GM23248 (cell line): ENCODE measurements at places on chromosomes 3 and 15.

GRCh38 chr3:123129532-123129931, 62.7 kb downstream of the PDIA5 start:
- DNase-seq, result no peak

DNA sequence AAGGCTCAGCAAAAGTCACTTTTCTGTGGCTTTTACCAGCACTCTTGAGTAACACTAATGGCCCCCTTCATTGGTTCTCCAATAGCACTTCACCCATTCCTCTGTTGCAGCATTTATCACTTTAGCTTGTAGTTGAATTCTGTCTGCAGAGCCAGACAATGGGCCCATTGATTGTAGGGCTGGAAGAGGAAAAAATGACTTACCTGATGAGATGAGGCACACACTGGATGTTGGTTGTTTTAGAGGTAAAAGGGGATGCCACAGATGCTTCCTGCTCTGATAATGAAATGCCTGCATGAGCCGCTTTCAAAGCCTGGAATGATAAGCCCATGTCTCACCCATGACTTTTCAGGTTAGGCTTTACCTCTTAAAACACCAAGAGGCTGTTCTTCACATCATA, 64.3 kb downstream of the PLAAT1 start:
- DNase-seq, result no peak

- no peak for DNase-seq
Measured at GRCh38 chr15:47806008-47806407, 88.7 kb downstream of the SEMA6D start.

DNA sequence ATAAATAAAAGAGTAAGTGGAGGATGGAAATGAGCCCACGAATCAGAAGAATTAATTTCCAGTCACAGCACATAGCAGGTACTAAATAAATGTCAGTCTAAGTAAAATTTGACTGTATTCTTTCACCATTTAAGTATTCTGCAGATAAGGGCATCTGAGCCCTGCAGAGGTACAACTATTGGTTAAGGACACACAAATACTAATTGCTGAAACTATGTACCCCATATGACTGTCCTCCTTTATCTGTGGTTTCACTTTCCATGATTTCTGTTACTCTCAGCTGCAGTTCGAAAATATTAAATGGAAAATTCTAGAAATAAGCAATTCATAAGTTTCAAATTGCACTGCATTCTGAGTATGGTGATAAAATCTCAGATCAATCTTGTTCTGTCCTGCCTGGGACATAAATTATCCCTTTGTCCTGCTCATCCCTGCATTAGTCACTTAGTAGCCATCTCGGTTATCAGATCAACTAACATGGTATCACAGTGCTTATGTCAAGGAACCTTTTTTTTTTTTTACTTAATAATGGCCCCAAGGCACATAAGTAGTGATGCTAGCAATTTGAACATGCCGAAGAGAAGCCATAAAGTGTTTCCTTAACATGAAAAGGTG, 95.1 kb downstream of the LSAMP start:
- no peak for DNase-seq

GRCh38 chr3:65811892-65812291, 226.8 kb downstream of the MAGI1 start:
- no peak for DNase-seq

DNA sequence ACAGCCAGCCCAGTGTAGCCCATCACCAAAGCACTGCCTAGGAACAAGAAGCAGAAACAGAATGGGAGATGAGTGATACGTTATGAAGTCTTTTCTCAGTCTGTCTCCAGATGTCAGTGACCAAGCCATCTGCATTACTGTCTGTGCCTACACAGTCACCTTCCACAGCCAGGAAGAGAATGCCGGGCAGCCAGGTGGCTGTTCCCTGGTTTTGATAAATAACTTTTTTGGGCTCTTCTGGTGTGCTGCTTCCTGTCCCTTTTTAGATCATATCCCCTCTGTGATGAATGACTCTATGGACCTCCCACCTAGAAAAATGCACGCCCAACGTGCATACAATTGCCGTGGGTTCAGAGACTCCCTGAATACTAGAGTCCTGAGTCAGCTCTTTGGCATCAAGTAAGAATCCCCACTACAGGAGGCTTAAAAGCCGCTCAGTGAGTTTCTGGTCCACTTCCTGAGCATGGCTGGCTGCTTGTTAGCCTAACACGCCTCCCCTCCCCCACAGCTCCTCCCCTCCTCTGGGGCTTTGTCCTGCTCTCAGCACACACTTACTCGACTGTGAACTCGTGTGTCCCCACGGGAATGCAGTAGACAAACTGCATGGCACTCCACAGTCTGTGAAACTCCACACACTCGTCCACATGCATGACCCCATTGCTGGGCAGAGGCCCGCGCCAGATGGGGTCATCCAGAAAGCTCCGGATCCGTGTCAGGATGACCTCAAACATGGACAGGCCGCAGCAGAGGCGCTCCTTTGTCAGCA, 34.7 kb downstream of the NIPA2 start:
- DNase-seq, result peak; percentile 56

DNA sequence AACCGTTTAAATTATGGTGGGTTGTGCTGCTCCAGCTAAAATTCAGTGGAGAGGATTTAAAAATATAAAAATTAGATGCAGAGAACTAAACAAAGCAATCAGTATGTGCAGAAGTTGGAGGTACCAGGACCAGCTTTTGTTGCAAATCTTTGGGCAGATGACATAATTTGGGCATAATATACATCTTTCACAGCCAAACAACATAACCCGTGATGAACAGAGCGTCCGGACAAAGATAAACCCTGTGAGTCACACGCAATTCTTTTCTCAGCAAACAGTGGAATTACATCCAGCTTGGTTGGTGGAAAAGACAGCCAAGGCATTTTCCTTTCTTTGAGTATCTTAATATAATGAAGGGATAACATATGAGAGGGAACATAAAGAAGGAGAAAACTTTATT, 419.4 kb upstream of the ADAMTS9 start:
- peak; percentile 20 for DNase-seq

DNA sequence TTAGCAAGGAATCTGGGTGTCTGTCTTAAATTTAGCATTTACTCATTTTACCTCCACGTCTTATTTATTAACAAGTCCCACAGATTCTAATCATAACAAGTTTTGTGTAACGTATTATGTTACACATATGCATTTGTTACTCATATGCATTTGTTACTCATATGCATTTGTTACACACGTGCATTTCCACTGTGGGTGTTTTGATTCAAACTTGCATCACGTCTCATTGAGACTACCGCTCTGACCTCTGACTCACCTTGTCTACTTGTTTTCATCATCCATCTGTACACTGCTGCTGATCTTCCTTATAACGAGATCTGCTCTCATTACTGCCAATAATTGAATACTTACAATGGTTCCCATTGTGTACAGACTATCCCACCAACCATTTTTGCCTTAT, 1141.4 kb downstream of the TBL1XR1 start:
- peak; percentile 31 for DNase-seq

DNA sequence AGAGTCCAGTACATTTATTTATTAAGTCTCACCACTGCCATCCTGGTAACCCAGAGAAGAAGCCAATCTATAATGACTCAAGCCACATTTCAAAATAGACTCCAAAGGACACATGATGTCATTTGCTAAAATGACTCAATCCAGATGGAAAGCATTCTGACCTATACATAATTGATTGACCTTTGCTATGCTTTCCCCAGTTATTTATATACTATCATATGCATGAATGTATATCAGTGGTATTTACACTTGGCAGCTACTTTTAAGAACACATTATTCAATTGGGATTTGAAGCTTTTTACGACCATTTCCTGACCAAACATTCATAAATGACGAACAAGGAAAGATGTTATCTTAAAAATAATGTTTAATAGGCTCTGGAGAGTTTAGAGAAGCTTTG, 297.2 kb downstream of the FHIT start:
- peak; percentile 80 for DNase-seq

GRCh38 chr3:183921096-183921495, 36.4 kb upstream of the PARL start:
- DNase-seq, result no peak

DNA sequence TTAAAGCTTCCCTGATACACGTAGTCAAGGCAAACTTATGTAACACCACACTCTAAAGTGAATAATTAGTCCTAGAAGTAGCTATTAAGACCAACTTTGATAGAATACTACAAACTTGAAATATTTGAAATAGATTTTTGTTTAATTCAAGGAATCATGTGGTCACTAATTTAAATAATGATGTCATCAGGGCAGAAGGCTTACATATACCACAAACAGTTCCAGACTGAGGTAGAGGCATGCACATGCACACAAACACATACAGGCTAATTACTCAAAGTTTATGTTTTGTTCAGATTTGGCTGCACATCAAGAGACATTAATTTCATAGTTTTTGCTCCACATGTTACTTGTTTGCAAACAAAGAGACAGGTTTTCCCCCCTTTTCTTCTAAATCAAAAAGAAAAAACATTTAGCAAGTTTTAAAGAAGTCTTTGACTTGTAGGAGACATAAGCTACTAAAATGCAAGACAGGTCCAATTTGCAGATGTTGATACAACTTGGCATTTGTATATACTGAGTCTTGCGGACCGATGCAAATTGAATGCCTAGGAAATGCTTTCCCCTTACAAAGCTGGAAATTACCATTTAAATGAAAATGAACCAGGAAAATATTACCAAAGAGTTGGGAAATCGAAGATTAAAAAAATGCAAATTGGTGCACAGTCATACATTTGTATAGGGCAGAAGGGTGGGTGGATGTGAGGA, 594.8 kb downstream of the MAGI1 start:
- no peak for DNase-seq

GRCh38 chr15:53233801-53234200, 443.7 kb upstream of the ONECUT1 start:
- no peak for DNase-seq

DNA sequence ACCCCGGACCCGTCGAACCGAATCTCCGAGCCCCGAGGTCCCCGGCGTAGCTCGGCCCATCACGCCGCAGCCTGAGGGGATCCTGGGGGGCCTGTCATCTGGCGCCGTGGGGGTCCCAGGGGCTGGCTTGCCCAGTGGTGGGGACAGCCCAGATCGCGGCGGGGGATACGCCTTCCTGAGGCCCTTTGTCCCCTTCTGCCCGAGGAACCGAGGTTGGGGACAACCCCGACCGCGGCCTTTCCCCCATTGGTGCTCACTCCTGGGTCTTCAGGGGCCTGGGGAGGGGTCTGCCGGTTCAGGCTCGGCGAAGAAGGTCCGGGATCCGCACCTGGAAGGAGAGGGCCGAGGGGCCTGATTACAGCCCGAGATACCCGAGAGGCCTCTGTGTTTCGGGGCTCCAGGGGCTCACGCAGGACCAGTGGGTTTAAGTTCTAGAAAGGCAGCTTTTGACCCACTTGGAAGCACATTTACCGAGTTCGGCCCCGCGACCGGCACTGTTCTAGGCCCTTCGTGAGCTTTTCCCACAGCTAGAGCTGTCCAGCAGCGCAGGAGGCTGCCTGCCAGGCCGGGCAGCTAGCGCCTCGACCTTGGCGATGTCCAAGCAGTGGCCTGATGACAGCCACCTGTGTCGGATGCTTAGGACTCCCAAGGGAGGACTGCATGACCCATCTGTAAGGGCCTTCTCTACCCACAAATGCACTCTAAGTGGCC, 504 bp downstream of the ABHD2 start:
- DNase-seq, result peak; percentile 46

DNA sequence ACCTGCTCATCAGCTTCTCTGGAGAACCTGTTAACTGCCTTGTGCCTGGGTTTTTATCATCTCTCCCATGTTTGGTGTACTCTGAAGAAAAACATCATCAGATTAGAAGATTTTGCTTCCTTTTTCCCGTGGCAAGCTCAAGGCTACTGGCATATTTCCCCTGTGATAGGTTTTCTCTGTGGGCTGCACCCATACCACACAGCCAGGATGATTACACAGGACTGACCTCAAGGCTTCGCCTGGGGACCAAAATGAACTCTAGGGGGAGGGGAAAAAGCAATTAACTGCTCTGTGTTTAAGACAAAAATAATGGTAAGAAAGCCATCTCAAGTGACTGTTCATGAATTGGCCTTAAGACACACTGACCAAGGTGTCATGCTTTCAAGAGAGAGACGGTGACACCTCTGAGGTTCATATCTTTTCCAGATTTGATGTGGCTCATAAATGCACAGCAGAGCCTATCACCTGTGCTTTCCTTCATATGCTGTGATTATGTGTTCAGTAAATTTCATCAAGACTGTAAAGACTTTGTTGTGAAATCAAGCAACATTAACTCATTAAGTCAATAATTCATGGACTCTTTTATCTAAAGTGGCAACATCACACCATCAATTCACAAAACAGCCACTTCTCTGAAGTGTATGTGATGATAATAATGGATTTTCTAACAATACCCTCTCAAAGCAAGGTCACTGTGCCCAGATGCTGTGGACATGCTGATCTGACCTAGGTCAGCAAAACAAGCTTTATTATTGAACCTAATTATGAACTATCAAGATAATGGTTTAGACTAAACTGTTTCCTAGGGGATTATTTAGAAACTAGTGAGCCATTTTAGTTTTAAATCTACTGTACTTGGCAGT, 427.9 kb downstream of the WDR72 start:
- DNase-seq, result no peak

DNA sequence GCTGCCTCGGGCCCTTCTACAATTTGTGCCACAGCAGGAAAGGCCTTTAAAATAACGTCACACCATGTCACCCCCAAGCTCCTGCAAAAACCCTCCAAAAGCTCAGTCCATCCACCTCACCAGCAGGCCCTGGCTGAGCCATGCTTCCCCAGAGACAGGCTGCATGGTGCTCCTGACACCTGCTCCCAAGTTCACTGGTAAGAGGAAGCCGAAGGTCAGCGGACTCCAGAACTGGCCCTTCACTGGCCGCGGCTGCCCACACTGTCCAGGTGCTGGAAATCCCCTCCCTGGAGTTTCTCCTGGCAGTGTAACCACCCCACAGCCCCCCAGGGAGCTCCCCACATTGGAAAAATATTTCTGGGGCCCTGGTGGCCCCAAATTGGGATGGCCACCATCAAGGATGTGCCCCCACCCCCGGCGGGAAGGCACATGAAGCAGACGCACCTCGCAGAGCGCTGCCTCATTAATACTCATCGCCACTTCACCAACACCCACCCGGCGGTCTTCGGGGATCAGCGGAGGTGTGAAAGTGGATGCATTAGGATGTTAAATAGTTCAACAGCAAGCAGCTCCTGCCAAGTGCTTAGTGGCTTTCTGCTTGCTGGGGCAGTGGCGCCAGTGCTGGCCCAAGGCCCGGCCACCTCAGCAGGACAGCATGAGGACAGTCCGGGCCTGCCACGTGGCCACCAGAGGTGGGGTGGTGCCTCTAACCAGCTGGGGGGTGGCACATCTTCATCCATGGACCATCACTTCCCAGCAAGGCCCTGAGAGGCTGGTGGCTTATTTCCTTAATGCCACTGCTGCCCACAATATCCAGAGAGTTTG, 146.1 kb upstream of the IQSEC1 start:
- no peak for DNase-seq

- DNase-seq, result no peak
Measured at GRCh38 chr3:3101660-3102458, 8.3 kb downstream of the IL5RA start.

DNA sequence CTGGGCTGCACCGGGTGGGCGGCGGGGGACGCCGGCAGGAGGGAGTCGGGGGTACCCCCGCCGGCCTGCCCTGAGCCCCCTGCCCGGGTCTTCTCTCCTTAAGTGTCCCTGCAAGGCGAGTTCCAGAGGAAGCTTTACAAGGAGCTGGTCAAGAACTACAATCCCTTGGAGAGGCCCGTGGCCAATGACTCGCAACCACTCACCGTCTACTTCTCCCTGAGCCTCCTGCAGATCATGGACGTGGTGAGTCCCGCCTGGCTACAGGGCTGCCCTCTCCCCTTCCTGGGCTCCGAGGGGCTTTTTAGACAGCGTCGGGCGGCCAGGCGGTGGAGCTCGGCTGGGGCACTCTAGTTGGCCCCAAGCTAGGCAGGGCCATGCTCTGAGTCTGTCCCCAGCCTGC, 480 bp downstream of the CHRNA7 start:
- DNase-seq, result peak; percentile 6

GRCh38 chr15:23648920-23649515, 1.4 kb upstream of the MAGEL2 start:
- DNase-seq, result peak; percentile 33
